Activated T-helper 1 cell treated with Interleukin-2 at 50 U/mL for 16 hours (primary cell): ENCODE measurements at places on chromosomes 16 and 17.

DNA sequence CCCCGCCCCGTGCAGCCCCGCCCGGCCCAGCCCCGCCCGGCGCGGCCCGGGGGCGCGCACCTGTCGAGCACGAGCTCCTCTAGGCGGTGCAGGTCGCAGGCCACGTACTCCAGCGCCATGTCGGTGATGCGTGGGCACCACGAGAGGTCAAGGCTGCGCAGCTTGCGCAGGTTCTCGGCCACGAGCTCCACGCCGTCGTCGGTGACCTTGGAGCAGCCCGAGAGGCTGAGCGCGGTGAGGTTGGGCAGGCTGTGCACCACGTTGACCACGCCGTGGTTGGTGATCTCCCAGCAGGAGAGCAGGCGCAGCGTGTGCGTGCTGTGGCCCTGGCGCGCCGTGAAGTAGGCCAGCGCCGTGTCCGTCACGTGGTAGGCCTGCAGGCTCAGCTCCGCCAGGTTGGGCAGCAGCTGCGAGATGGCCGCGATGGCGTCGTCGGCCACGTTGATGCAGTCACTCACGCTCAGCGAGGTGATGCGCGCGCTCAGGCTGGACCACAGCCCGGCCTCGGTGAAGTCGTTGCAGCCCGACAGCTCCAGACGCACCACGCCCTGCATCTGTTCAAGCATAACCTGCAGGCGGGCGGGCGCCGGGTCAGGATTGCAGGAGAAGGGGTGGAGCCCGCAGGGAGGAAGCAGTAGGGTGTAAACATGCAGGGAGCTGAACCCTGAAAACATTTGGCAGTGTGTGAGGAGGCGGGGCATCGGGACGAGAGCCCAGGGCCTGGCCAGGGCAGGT, 5.3 kb upstream of the WDR24 start:
- DNase-seq, result peak; percentile 74

- peak; percentile 23 for DNase-seq
Observed at GRCh38 chr16:3431779-3432219, 11.5 kb downstream of the ZNF597 start.

- DNase-seq, result no peak
Observed at GRCh38 chr16:86494039-86494564, 16.2 kb upstream of the FOXF1 start.

- no peak for DNase-seq
Observed at GRCh38 chr17:65109990-65110680, 27.0 kb upstream of the RGS9 start.

DNA sequence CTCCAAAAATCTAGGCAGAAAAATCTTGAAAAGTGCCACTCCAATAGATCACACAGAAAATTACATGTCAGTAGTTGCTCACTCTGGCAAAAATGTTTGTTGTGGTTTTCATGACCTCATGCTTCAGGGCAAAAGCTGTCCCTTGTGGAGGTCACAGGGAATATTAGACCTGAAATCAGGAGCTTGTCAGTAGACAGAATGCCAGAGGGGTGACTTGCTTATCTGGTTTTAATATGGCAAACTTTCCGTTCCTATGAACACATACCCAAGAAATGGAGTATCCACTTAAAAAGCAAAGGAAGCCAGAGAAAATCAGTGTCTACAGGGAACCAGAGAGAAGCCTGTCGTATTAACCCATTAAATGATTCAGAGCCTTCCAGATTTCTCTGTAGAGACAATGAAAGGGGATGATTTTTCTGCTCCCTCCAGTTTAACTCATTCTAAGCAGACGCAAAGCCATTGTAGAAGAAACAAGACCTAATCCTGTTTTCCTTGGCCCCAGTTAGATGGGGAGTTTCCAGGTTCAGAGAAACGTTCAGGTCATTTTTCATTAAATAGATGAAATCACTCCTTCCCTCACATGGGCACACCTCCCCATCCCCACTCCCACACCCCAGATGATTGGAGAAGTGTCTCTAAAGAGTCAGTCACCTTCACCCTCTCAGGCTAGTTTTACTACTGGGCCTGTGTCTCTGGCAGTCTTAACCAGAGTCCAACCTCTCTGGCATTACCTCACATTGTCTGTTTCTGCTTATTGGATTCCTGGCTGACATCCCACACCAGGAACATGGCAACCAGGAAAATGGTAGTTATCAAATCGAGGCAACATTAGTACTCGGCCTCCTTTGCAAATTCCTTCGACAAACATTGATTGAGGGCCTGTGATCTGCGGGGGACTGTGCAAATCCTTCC, 6.0 kb downstream of the SOX9 start:
- no peak for DNase-seq

DNA sequence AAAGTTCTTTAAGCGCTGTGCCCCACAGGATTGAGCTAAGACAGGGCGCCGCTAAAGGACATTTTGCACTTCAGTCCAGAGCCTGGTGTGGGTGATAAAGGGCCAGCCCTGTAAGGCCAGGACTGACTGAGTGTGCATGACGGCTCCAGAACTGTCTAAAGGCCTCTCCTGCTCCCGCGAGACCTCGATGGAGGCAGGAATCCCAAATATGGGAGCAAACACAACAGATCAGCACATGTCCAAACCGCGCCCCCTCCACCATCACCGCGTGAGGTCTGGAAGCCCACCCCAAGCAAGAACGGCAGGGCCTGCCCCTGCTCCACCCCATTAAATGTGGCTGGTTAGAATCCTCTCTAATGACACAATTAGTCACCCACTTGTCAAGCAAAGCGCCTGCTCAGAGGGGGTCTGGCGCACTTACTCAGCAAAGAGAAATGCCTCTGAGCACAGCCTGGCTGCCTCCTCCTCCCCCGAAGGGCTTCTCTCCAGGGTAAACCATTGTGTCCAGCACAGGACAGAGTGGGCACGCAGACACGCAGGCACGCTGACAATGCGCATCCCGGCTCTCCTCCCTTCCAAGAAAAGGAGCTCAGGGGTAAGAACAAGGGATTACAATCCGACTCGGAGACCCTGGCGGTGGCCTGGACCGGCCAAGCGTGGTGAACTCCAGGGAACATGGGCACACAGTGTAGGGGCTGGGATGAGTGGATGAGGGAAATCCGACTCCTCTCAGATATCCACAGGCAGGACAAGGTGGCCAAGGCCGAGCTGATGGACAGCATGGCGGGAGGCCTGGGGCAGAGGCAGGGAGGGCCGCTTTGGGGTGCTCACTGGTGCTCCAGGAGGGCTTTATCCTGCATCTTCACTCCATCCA, 1.5 kb downstream of the MXRA7 start:
- DNase-seq, result no peak

DNA sequence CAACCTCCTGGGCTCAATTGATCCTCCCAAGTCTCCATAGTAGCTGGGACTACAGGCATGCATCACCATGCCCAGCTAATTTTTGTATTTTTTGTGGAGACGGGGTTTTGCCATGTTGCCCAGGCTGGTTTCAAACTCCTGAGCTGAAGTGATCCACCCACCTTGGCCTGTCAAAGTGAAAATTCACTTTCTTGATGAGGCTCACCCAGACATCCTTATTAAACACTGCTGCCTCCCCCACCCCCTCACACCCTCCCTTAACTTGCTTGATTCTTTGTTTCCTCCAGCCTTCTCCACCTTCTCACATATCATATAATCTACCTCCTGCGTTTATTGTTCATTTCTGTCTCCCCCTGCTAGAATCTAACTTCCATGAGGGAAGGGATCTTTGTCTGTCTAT, 46.0 kb upstream of the TEX2 start:
- DNase-seq, result no peak

GRCh38 chr17:31859487-31860008, 504 bp upstream of the COPRS start:
- DNase-seq, result no peak

- no peak for DNase-seq
Observed at GRCh38 chr16:9607515-9608230, 516.2 kb downstream of the HAPSTR1 start.

DNA sequence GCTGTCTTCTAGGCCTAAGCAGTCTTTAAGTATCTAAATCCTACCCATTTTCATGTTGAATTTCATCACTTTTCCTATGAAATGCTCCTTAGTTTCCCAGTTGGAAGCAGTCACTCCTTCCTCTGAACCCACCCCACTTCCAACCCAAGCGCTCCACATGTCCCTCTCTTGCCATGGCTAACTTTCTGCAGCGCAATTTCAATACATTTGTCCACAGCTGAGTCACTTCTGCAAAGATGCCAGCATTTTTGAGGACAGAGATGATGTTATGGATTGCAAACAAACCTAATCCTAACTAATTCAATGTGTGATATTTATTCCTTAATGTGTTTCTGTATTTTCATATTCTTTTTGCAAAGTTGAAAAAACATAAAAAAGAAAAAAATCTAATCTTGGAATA, 71.7 kb downstream of the HLF start:
- DNase-seq, result no peak

DNA sequence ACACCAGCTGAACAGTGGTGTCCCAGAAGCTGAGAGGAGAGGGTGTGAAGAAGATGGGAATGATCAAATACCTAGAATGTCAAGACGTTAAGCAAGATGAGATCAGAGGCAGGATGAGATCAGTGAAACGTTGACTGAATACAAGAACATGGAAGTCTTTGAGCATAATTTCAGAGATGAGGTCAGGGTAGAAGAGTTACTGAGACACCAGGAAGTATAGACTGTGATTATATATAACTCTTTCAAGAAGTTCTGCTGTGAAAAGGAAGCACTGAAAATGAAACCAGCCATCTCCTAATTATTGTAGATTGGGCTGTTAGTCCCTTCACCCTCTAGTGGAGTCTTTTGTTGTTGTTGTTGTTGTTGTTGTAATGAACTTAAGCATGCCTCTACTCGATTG, 9.1 kb downstream of the SHCBP1 start:
- DNase-seq, result no peak

- DNase-seq, result peak; percentile 7
Observed at GRCh38 chr17:1229349-1229899, 40.8 kb upstream of the BHLHA9 start.

- DNase-seq, result no peak
Observed at GRCh38 chr16:66923866-66924265, 1.5 kb downstream of the RRAD start.

- no peak for DNase-seq
Observed at GRCh38 chr17:437545-437944, 84.9 kb upstream of the RPH3AL start.

- no peak for DNase-seq
Observed at GRCh38 chr16:12703935-12704334, 99.8 kb downstream of the CPPED1 start.

GRCh38 chr16:2969545-2970521, 685 bp downstream of the PAQR4 start:
- peak; percentile 48 for DNase-seq

DNA sequence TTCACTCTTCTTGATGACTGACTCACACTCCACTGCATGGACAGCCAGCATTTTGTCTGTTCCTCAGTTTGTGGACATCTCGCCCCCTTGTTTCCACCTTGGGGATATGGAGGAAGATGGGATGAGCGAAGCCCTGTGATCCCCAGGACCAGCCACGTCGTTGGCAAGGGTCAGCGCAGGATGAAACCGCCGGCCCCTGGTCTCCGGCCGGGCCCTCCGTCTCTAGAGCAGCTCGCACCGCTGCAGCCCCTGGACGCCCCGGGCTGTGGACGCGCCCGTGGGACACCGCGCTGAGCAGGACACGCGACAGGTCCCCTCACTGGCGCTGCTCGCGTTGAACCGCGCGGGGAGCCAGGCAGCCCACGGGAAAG, 604 bp upstream of the ZC3H18 start:
- no peak for DNase-seq

DNA sequence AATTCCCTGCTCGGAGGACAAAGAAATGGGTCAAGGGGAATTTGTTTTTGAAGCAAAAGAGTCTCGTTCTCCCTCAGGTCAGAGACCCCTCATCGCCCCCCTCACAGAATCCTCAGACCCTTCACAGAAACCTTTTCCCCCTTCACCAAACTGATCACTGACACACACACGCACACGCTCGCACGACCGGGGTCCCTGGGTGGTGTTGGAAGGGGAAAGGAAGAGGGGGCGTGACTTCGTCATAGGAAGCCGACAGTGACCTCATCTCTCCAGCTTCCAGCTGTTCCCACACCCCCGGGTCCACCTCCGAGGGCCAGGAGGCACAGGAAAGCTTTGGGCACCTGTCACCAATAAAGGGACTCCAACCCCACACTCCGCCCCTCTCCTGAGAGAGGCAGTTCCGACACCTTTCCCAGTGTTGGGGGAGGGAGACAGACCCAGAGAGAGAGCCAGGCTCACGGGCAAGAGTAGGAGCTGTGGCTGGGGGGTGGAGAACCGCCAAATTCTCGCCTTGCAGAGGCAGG, 1.2 kb downstream of the ASGR1 start:
- no peak for DNase-seq

DNA sequence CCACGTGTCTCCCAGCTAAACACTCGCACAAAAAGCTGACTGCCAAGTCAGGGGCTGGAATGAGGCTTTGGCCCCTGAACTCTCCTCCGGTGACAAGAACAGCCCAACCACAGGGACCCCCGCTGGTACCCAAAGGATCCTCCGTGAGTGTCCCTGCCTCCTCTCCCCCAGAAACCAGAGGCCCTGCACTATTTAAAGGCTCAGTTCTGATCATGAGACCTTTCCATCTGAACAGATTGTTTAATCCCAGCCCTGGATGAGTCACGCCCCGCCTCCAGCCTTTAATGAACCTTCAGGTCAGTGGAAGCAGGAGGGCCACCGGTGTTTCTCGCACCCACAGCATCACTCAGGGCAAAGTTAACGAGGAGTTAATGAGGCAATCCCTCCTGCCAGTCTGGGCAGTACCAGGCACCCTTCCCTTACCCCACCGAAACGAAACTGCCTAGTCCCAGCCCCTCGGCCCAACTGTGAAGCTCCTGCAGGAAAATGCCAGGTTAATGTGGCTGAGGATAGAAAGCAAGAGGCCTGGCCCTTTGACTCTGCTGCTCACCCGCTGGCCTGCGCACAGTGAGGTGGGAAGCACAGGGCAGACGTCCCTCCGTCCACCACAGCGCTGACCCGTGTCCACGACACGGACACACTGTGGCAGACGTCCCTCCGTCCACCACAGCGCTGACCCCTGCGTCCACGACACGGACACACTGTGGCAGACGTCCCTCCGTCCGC, 32.4 kb downstream of the TIMM22 start:
- DNase-seq, result no peak

DNA sequence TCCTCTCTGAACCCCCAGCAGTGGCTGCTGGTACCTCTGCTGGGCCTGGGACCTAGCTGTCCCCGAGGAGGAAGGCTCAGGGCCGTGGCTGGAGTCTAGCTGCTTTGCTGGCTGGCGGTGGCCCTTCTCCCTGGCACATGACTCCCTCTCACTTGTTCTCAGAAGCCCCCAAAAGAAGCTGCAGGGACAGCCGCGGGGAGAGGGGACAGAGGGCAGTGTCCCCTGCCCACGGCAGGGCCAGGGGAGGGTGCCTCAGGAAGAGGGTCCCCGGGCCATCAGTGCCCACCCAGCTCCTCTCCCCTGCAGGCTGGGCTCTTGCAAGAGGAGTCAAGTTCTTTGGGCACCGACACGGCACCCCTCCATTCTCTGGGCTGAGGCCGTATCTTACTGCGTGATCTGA, 46.6 kb downstream of the VAC14 start:
- no peak for DNase-seq
